Endothelial cell of coronary artery (primary cell): ENCODE measurements at places on chromosomes 5 and 9. TPM values are rescaled to one million over a fixed set of nuclear protein-coding genes. Genes with fewer than 3 reads are reported as not detected.

Gene GZMA
- 0.54 TPM in 1 of 2 replicates, not detected in the other for total RNA-seq

Gene ACSL6
- 0.47 TPM in 1 of 2 replicates, not detected in the other for total RNA-seq

Gene PCDHA3
- 0.28 and 0.36 TPM in 2 replicates for total RNA-seq

Gene PCDHA9
- 0.09 TPM in 2 replicates for total RNA-seq

Gene ADAM19
- 34.1 and 55.1 TPM in 2 replicates for total RNA-seq

Gene IRX2
- 0.28 TPM in 1 of 2 replicates, not detected in the other for total RNA-seq

Gene IL5
- total RNA-seq, result not detected in 2 replicates

Gene FER
- total RNA-seq, result 19.6 and 24.1 TPM in 2 replicates

Gene SPINK7
- not detected in 2 replicates for total RNA-seq

Gene LMX1B
- total RNA-seq, result not detected in 2 replicates

Gene FBXL7
- 6.1 and 6.9 TPM in 2 replicates for total RNA-seq

Gene HAPLN1
- 0.09 TPM in 1 of 2 replicates, not detected in the other for total RNA-seq

Gene PLAC8L1
- 0.18 and 0.38 TPM in 2 replicates for total RNA-seq

Gene IRX1
- total RNA-seq, result 0.27 TPM in 1 of 2 replicates, not detected in the other

Gene UNC5A
- 0.36 and 0.66 TPM in 2 replicates for total RNA-seq

Gene NCS1
- 26.4 and 33.8 TPM in 2 replicates for total RNA-seq

Gene DMRT3
- not detected in 2 replicates for total RNA-seq

Gene GPR151
- not detected in 2 replicates for total RNA-seq

Gene MXD3
- 6.6 and 12.1 TPM in 2 replicates for total RNA-seq

Gene PPP1R26
- total RNA-seq, result 14.8 and 19.1 TPM in 2 replicates

Gene TMEM215
- not detected in 2 replicates for total RNA-seq

Gene TEK
- 91.3 and 91.8 TPM in 2 replicates for total RNA-seq

Gene GFRA3
- not detected in 2 replicates for total RNA-seq

Gene SLC27A6
- 0.09 TPM in 1 of 2 replicates, not detected in the other for total RNA-seq

Gene PCA3
- total RNA-seq, result 0.28 and 0.90 TPM in 2 replicates

Gene PIGO
- total RNA-seq, result 8.8 and 12.0 TPM in 2 replicates

Gene ANKRA2
- total RNA-seq, result 13.0 and 13.3 TPM in 2 replicates

Gene ZDHHC21
- total RNA-seq, result 19.6 and 21.5 TPM in 2 replicates

Gene NME5
- total RNA-seq, result 1.2 and 1.5 TPM in 2 replicates

Gene CORO2A
- 0.18 and 0.38 TPM in 2 replicates for total RNA-seq

Gene LRRC8A
- total RNA-seq, result 110 and 120 TPM in 2 replicates

Gene SLC6A19
- total RNA-seq, result not detected in 2 replicates

Gene SLC25A2
- total RNA-seq, result 0.09 and 0.19 TPM in 2 replicates

Gene KIF20A
- total RNA-seq, result 24.5 and 60.4 TPM in 2 replicates

Gene MSMP
- total RNA-seq, result 6.5 and 13.3 TPM in 2 replicates

Gene LIFR
- 25.8 and 36.9 TPM in 2 replicates for total RNA-seq

Gene STK10
- total RNA-seq, result 37.5 and 45.6 TPM in 2 replicates

Gene CCDC171
- 0.56 and 0.81 TPM in 2 replicates for total RNA-seq

Gene ABLIM3
- total RNA-seq, result 14.1 and 31.1 TPM in 2 replicates

Gene PCDHGA5
- total RNA-seq, result 0.90 and 1.2 TPM in 2 replicates

Gene HRCT1
- 0.56 and 3.7 TPM in 2 replicates for total RNA-seq

Gene SLC25A48
- total RNA-seq, result not detected in 2 replicates

Gene PRSS3
- 16.2 and 53.4 TPM in 2 replicates for total RNA-seq

Gene MEGF10
- total RNA-seq, result 0.09 and 0.36 TPM in 2 replicates

Gene GAPT
- not detected in 2 replicates for total RNA-seq

Gene HCN1
- total RNA-seq, result not detected in 2 replicates

Gene ASS1
- 4.2 and 21.1 TPM in 2 replicates for total RNA-seq

Gene ANKRD18B
- total RNA-seq, result 0.94 and 2.7 TPM in 2 replicates

Gene ISL1
- total RNA-seq, result not detected in 2 replicates

Gene RMRP
- 34,663 and 71,197 TPM in 2 replicates for total RNA-seq

Gene PTPRD
- 0.38 and 5.8 TPM in 2 replicates for total RNA-seq

Gene LHX3
- total RNA-seq, result not detected in 2 replicates

Gene FBLL1
- 0.36 and 0.47 TPM in 2 replicates for total RNA-seq

Gene IL3
- not detected in 2 replicates for total RNA-seq

Gene FUBP3
- 33.2 and 39.0 TPM in 2 replicates for total RNA-seq

Gene BTNL3
- not detected in 2 replicates for total RNA-seq
